ENCODE measurements at places on chromosomes 4 and X. TPM values are rescaled to one million over a fixed set of nuclear protein-coding genes. Genes with fewer than 3 reads are reported as not detected.

The GPC4 gene
- polyA plus RNA-seq, result 1.0 TPM

The ZGRF1 gene
- polyA plus RNA-seq, result 3.1 TPM

DNA sequence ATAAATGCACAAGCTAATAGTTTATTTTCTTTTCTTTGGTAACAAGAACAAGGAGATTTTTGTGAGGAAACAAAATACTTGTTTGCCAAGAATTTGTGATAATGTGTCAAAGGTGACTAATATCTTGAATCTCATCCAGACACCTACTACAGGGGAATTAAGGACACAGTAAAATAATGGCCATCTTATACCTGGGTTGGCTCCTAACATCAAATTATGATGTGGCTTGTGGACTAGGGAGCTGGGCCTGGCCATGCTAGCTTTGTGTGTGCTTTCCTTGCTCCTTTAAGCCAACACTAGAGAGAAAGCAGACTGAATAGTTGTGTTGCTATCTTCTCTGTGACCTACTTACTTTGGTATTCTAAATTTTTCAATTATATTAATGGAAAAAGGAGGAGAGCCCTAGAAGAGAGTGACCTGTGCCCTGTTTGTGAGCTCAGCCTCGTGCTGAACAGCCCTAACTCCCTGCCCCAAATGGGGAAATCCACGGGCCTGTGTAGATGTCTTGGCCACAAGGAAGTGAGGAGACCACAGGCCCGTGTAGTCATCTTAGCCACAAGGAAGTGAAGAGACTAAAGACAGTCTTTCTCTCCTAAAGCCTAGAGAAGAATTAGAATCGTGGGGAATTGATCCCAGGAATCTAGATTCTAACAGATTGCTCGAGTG, 23.3 kb downstream of the ARHGAP24 start:
- peak; percentile 77 for DNase-seq

DNA sequence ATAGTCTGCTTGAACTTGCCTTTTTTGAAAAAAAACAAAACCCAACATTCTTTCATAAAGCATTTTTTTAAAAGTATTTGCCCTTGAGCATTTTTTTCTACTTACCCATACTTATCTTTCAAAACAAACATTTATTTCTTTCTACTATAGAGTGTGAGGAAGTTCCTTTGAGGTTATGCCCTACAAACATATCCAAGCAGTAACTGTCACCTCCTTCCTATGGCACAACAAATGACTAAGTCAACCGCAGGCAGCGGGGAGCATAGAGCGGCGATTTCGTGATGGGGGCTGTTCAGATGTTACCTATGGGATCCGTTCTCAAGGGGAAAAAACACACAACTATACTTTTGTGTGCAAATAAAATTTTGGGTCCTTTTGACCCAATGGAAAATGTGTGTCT, 19.4 kb downstream of the SPRY1 start:
- no peak for DNase-seq

- peak; percentile 26 for DNase-seq
Observed at GRCh38 chr4:6917461-6918271, 8.0 kb downstream of the TBC1D14 start.

GRCh38 chr4:102638621-102639020, 122.1 kb downstream of the MANBA start:
- no peak for DNase-seq

- DNase-seq, result no peak
Observed at GRCh38 chrX:3669841-3670475, 43.5 kb downstream of the PRKX start.

- DNase-seq, result no peak
Observed at GRCh38 chrX:110557864-110558263, 199.2 kb downstream of the RTL9 start.

GRCh38 chrX:7746856-7747255, 96.1 kb upstream of the VCX start:
- DNase-seq, result peak; percentile 5
